Stimulated activated CD8-positive, alpha-beta memory T cell treated with anti-CD3 and anti-CD28 coated beads, Interleukin-7, amount 100 ng/mL, for 1 hour (primary cell): ENCODE measurements at places on chromosomes 7 and 10.

GRCh38 chr7:17315974-17316373 is 17.5 kb downstream of the AHR start:
- no peak for DNase-seq

GRCh38 chr7:28953633-28954032 is 4.5 kb downstream of the TRIL start:
- no peak for DNase-seq

- DNase-seq, result no peak
These were observed 171.8 kb downstream of the PRKAG2 start for GRCh38 chr7:151704960-151705635.

GRCh38 chr7:45052011-45052410 is 36.8 kb downstream of the NACAD start:
- no peak for DNase-seq

DNA sequence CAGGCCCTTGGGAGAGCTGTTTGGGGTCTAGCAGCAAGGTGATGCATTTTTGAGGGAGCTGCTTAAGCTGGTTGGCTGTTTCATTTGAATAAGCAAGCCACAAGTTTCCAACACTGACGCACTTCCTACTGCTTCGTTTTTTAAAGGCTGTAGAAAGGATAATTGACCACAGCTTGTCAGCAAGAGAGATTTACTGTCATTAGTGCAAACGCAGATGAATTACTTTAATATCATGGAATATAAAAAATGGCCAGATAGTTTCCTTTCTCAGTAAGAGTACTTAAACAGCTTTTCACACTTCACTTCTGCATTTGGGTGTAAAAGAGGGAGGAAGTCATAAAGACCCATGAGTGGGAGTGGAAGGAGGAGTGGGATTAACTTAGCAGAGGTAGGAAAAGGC is 61.5 kb downstream of the FZD1 start:
- no peak for DNase-seq

GRCh38 chr7:95927756-95928155 is 155.4 kb downstream of the DYNC1I1 start:
- no peak for DNase-seq

- DNase-seq, result no peak
These were observed 7.9 kb downstream of the ENO4 start for GRCh38 chr10:116857156-116857555.

GRCh38 chr10:61729596-61729995 is 66.9 kb downstream of the CABCOCO1 start:
- no peak for DNase-seq

- DNase-seq, result no peak
These were observed 31.5 kb downstream of the NMT2 start for GRCh38 chr10:15137036-15137359.

GRCh38 chr7:30232391-30232790 is 52.0 kb upstream of the ZNRF2 start:
- DNase-seq, result no peak

DNA sequence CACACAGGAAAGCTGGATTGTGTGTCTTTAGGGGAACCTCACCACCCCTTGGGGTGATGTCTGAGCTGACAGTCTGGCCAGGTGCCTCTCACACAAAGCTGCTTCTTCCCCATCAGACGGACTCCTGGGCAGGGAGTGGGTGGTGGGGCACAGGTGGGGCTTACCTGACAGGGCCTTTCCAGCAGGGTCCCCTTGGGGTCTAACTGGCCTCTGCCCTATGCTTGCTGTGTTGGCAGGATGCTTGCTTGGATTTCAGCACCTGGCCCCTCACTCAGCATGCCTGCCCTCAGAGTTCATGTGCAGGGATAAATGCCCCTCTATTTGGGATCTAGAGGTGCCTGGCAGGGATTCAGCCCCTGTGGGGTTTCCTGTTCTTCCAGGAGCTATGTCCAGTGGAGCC is 496.9 kb upstream of the ZMIZ1 start:
- no peak for DNase-seq

DNA sequence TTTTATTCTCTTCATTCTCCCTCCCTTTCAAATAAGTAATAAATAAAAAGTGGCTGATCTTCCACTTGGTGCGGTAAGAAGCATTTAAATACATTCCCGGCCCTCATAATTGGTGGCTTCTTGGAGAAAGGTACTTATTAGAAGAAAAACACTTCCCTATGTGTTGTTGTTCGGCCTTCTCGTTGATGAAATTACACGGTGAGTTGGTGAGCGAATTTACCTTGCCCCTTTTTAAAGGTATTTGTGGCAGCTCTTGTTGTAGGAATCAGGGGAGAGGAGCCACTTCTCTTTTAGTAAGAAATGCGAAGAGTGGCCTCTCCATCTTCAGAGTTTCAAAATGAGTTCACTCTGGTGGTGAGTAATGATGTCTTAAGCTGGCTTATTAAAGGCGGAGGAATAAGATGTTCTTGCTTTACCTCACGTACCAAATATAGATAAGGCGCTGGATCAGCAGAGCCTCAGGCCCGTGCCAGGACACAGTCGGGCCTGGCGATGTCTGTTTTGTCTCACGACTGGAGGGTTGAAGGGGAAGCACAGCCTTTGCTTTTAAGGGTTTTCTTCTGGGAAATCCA is 135.9 kb downstream of the CUX1 start:
- no peak for DNase-seq

GRCh38 chr7:55206235-55207029 is 158.7 kb upstream of the LANCL2 start:
- no peak for DNase-seq

GRCh38 chr7:97272237-97272975 is 154.9 kb downstream of the SDHAF3 start:
- no peak for DNase-seq

DNA sequence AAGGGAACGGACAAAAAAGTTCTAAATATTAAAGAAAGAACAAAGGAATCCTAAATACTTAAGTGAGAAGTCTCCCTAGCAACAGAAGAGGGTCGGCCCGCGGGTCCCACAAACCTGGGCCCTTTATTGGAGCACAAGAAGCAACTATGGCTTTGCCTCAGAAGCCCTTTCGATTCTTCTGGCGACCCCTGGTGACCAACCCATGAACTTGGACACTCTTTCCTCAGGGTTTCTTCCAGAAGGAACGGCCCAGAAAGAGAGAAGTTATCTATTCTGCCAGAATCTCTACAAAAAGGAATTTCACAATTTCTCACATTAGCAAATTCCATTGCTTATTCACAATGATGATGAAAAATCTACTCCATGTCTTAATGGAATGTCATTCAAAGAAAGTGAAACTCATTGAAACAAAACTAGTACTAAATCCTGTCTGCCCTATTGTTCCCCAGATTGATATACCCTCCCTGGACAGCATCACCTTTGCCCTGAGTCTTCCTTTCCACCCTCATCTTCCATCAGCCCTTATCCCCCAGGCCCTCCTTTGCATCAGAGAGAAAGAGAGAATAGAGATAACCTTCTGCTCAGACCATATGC is 43.7 kb downstream of the CPVL start:
- DNase-seq, result no peak

DNA sequence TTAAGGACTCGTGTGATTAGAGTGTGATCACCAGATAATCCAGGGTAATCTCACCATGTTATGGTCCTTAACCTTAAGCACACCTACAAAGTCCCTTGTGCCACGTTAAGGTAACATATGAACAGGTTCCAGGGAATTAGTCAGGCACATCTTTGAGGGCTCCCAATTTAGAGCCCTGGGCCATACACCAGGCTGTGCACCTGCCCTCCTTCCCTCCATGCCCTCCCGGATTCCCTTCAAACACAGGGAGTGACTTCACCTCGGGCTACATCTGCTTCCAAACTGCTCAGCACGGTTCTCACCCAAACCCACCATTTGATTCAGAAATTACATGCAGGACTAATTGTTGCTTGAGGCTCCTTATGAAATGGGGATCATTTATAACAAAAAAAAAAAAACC is 93.9 kb upstream of the HABP2 start:
- DNase-seq, result no peak

- DNase-seq, result no peak
These were observed 53.9 kb upstream of the PAPSS2 start for GRCh38 chr10:87605628-87606251.

DNA sequence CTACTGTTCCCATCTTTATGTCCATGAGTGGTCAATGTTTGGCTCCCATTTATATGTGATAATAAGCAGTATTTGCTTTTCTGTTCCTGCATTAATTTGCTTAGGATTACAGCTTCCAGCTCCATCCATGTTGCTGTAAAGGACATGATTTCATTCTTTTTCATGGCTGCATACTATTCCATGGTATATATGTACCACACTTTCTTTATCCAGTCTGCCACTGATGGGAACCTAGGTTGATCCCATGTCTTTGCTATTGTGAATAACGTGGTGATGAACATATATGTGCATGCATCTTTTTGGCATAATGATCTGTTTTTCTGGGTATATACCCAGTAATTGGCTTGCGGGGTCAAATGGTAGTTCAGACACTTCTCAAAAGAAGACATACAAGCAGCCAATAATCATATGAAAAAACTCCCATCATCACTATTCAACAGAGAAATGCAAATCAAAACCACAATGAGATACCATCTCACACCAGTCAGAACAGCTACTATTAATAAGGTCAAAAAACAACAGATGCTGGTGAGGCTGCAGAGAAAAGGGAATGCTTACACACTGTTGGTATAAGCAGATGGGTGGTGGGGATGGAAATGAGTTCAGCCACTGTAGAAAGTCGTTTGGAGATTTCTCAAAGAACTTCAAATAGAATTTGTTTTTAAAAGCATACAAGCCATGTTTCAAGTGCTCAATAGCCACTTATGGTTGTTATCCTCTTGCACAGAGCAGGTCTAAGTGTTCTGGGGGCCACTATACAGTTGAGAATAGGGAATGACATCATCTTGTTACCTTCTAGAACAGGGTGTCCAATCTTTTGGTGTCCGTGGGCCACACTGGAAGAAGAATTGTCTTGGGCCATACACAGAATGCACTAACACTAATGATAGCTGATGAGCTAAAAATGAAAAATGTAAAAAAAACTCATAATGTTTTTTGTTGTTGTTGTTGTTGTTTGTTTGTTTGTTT is 23.2 kb upstream of the SDK1 start:
- DNase-seq, result no peak

DNA sequence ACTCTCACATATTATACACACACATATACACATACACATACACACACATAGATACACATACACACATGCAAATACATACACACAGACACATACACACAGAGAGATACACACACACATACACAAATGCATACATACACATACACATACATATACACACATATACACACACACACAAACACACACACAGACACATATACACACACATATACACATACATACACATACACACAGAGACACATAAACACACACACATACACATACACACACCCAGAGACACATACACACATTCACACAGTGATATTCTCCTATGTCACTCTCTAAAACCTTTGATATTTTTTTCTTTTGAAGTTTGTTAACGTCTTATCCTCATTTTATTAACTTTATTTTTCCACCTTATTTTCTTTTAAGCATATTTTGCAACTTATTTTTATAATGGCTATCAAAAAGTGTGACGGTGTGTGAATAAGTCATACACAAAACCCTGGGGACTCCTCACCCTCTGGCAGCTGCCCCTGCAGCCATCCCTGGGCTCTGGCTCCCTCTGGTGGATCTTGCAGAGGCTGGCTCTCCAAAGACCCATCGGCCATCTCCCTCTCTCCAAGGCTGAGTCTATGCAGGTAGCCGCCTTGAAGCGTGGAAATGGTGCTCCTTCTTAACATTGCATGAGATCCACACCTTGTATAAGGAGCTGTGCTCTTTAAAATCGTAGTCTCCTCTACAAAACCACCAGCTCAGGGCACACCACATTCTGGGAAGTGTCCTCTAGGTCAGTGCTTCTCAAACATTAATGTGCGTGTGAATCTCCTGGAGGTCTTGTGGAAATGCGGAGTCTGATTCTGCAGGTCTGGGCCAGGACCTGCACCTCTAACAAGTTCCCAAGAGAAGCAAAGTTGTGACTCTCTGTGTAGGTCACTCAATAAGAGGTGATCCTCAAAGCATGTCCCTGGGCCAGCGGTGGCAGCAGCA is 4.1 kb upstream of the C10orf120 start:
- no peak for DNase-seq

DNA sequence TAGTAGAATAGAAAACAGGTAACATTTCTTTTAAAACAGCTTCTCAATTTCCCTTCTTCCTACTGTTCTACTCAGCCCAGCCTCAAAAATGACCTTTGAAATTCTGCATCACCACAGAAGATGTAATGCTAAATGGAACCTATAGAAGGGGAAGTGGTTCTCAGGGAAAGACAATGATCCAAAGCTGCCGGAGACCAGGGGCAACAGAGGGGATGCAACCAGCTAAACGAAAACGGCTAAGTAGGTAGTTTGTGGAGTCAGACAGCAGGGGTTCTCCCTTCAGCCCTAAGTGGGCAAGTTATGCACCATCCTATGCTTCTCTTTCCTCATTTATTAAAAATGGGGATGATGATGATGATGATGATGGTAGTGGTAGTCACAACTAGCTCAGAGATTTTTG is 214.3 kb downstream of the ELMO1 start:
- DNase-seq, result no peak

GRCh38 chr7:99752356-99752755 is 17.4 kb upstream of the CYP3A7 start:
- no peak for DNase-seq

DNA sequence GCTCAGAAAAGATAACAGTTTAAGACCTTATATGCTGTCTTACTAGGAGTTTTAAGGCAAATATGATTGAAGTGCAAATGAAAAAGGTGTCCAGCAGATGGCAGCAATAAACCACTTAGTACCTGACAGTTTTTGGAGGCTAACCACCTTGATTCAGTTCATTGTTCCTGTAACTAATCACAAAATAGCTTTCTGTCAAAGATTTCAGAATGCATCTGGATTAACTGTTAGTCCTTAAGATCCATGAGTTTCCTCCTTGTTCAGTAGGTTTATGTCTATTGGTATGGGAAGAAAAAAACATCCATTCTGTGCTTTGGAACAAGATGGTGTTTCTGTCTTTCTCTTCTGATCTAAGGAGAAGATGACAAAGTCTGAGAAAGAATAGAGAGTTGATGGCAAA is 46.6 kb downstream of the CCSER2 start:
- DNase-seq, result no peak

DNA sequence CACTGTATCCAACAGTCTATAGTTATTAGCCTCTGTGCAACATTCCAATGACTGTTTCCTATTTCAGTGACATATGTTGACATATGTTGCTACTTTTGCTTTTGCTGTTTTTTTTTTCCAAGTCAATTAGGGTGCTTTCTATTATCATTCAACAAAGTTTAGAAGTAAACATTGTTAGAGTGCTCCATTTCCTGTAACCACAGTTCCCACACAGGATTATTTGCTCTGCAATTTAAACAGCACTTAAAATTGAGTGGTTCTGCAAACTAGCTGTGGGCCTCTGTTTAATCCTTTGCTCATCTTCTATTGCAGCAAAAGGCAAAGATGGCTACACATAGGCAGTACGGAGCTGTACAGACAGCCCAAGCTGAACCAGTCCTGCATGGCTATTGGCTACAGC is 46.5 kb upstream of the PTN start:
- DNase-seq, result no peak

DNA sequence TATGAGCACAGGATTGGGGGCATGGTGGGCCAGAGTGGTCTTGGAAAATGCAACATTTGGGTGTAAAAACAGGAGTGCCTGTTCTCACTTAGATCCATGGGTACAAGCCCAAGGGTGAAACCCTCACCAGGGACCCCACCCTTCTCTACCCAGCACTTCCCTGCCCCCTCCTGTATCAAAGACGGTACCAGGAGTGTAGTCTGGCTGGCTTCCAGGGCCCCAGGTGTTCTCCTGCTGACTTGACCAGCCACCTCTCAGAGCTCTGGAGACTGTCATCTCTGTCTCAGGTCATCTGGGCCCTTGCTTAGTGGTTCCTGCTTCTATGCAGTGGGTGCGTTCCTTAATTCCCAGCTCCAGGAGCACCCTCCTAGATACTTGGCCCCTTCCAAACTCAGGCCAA is 447.2 kb downstream of the LRMDA start:
- no peak for DNase-seq

- no peak for DNase-seq
These were observed 68.9 kb downstream of the COL13A1 start for GRCh38 chr10:69870591-69870990.
